ENCODE measurements at places on chromosomes 7 and 10. TPM values are rescaled to one million over a fixed set of nuclear protein-coding genes. Genes with fewer than 3 reads are reported as not detected.

- no peak for DNase-seq
Measured at GRCh38 chr10:85446827-85447226, 919.8 kb downstream of the GRID1 start.

DNA sequence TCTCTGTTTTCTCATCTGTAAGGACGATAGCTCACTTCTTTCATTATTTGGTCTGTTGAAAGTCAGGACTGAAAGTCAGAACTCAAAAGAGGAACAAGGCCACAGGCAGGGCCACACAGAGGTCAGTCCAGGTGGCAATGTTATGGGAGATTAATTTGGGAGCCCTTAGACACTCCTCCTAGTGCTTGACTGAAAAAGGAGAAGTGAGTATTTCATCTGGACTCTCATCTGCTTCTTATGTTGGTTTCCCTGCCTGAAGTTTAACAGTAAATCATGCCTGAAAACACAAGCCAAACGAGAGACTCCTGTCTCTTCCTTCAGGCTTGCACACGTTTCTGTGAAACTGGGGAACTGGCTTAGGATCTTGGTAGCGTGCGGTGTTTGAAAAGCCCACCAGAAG lies 248.5 kb downstream of the BUB3 start:
- DNase-seq: no peak

DNA sequence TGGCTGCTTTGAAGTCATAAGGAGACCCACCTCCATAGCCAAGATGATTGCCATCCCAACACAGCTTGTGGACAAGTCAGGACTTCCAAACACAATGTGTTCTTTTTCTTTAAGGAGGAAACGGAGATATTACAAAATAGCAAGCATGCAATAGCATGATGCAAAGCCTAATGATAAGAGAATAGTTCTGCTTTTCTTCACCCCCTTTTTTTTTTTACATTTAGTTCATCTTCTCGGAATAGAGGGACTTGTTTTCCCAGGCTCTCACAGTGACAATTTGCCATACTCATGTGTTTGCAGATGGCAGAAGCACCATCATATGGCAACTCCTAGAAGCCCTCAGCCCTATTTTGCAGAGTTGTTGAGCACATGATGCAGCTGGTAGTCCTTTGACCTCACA lies 119.8 kb downstream of the ITGB8 start:
- no peak for DNase-seq

GRCh38 chr7:2149672-2150444 lies 82.9 kb downstream of the MAD1L1 start:
- no peak for DNase-seq

- DNase-seq: no peak
Measured at GRCh38 chr10:101319241-101319915, 34.6 kb upstream of the BTRC start.

DNA sequence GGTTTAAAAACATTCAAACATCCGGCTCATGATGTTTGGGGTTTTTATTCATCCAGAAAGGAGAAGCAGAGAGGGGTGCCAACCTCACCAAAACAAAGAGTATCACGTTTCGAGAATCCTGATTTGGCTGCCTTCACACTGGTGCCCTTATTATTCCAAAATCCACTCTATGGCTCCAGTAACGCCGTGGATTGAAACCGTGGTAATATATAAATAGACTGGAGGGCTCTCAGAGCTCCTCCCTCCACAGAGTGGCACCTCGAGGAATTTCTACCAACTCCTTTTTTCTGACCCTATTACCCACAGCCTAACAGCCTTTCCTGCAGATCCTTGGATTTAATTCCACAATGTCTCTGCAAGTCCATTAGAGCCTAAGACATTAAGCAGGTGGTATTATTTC lies 353.6 kb downstream of the CRPPA start:
- DNase-seq: no peak

- DNase-seq: no peak
Measured at GRCh38 chr10:4837551-4837950, 11.5 kb downstream of the AKR1E2 start.

Gene IGFBP3
- total RNA-seq: 0.31 TPM

Gene CD36
- total RNA-seq: not detected

Gene ABCB4
- not detected for total RNA-seq

Gene LAMB4
- total RNA-seq: not detected
